Activated naive CD8-positive, alpha-beta T cell treated with anti-CD3 and anti-CD28 coated beads, Interleukin-2, amount 10 ng/mL, durations not matched to agents 7 days and 5 days (primary cell): ENCODE measurements at places on chromosomes 16 and 17. TPM values are rescaled to one million over a fixed set of nuclear protein-coding genes. Genes with fewer than 3 reads are reported as not detected.

DNA sequence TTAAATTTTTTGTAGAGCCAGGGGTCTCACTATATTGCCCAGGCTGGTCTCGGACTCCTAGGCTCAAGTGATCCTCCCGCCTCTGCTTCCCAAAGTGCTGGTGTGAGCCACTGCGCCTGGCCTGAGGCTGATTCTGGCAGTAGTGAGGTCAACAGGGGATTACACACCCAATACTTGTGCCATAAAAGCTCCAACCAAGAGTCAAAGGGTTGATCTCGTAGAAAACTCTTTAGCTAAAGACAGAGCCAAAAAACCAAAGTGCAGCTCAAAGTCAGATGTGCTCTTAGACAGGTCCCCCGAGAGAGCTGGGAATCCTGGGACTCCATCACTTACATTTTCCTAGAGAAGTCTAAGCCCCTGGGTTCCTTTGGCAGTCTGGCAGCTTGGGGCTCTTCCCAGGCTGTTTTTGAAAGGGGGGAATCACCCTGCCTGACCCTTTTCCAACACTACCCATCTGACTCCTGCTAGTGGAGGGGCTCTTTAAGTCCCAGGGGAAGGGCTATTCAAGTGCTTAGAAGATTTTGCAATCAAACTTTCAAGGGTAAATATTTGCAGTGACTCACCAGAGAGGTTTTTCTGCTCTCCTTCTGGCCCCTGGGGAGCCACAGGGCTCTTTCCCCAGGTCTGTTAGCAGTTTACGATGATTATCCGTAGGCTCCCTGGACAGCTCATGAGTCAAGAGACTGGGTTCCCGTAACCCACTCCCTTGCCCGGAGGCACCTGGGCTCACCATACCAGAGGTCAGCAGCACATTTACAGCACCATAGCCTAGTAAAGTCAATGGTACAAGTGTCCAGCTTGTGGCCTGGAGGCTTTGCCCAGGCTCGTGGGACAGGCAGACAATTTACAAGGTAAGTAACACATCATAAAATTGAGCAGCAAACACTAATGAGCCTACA lies 408.7 kb downstream of the SLC39A11 start:
- DNase-seq = no peak

DNA sequence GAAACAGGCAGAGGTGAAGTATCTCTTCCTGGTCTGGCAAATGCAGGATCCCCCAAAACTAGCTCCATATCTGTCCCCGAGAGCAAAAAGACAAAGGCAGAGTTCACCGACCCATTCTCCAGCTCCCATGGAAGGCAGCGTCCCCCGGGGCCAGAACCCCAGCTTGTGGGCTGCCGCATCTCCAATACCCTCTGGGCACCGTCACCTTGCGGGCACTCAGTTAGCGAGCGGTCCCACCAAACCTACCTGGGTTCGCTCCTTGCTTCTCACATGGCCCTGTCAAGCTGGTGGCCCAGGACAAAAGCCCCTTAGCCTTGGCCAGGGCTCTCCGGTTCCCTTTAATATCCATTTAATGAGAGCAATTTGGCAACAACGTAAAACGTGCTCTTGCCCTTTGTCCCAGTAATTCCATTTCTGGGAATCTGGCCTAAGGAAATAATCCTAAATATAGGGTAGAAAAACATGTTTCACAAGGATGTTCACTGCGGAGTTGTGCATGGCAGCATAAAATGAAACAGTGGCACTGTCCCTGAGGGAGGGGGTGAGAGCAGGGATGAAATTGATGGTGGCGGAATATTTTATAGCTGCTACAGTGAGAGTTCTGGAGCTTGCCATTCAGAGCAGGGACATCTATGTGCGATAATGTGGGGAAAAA lies 157.1 kb downstream of the CMIP start:
- no peak for DNase-seq

GRCh38 chr16:73725156-73725555 lies 571.5 kb upstream of the PSMD7 start:
- DNase-seq = no peak

DNA sequence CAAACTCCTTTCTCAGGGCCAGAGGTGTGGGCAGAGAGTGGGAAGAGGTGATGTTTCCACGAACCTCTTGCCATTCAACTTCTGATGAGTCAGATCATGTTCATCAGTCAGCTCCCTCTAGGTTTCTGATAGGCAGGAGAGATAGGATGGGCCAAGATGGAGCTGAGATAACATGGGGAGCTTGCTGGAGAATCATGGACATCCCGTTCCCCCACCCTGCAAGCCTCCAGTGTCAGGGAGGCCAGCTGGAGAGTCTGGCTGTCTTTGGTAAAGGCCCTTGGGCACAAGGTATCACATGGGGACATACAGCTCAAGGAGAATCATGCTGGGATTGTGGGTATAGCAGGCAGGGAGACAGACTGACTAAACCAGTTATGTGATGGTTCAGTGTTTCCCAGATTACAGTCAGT lies 136.0 kb upstream of the IRX3 start:
- no peak for DNase-seq

DNA sequence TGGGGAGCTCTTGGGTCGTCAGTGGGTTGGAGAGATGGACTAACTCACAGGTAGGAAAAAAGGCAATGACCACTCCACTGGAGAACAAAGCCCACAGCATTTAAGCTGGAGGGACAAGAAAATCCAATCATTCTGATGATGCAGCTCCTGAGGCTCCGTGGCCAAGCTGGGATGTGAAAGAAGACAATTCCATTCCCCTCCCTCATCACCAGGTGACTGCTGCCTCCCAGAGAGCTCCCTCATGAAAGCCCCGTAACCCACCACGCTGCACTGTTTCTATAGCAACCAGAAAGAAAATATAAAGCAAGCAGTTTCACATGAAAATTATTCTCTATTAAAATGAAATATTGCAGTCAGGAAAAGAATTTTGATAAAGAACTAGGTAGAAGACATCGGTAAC lies 15.2 kb downstream of the ANKRD11 start:
- no peak for DNase-seq

GRCh38 chr16:82700541-82701235 lies 73.9 kb downstream of the CDH13 start:
- DNase-seq = no peak

DNA sequence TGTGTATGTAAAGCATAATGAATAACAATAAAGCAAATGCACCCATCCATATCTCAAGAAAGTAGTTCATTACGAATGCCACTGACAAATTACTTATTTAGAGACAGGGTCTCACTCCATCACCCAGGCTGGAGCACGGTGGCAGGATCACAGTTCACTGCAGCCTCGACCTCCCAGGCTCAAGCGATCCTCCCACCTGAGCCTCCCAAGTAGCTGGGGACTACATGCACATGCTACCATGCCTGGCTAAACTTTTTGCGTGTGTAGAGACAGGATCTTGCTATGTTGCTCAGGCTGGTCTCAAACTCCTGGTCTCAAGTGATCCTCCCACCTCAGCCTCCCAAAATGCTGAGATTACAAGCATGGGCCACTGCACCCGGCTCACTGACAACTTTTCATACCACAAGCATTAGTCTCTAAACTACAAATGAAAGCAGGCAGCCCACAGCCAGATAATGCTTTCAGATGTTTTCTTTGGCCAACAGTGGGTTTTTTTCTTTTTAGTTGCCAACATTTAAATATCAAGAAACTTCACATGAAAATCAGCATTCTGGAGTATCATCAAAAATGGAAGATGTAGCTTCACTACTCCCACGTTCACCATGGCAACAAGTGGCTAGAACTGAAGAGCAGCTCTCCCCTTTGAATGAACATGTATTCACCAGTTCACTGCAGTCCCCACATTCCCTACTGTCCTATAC lies 7.7 kb downstream of the ARHGAP17 start:
- DNase-seq = no peak

GRCh38 chr16:6678586-6678985 lies 654.1 kb upstream of the RBFOX1 start:
- DNase-seq = no peak

- no peak for DNase-seq
Measured at GRCh38 chr17:45282683-45283644, 21.1 kb upstream of the SPATA32 start.

DNA sequence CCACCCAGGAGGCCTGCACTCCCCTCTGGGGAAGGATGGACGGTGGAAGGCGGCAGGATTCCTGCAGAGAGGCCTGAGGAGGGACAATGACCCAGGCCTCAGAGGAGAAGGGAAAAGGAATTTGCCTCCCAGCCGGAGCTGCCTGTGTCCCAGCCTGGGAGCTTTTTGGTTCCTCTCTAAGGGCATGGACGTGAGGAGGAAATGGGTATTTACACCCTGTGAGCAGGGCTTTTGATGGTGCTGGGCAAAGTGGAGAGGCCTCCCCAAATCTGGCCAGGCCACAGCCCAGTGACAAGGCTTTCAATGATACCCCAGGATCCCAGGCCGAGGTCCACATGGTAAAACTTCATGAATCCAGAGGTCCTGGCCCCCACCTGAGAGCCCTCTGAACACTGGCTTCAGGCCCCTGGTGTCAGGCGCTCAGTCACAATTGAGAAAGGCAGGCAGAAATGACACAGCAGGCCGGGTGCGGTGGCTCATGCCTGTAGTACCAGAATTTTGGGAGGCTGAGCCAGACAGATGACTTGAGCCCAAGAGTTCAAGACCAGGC lies 56.0 kb upstream of the DOC2B start:
- no peak for DNase-seq

DNA sequence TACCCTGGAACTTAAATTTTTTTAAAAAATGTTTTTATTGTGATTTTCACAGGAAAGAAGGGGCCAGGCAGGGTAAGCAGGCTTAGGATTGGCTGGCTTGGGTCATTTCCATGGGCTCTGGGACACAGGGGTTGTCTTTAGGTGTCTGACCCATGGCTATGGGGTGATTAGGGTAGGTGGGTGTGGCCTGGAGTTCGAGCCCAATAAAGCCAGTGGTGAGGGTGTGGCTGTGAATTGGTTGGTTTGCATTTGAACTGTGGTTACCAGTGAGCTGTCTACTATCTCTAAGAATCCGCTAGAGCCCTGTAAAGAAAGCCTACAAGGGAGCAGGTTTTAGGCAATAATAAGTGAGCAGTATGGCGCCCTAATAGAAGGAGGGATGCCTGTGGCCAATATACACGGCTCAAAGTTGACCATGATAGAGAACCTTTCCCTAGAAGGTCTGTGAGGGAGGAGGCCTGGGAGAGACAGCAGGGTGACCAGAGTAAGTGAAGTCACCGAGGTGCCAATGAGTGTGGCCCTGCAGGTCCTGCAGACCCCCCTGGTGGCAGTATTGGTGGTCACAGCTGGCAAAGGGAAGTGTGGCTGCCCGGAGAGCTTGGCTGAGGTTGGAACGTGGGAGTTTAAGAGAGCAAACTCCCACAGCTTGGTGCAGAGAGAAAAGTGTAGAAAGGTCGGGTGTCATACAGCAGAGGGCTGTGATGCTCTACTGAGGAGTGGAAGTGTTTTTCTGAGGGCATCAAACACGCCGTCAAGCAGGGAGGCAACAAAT lies 454.0 kb downstream of the WWOX start:
- DNase-seq = no peak

- DNase-seq = no peak
Measured at GRCh38 chr16:88817785-88818574, 6.3 kb upstream of the APRT start.

DNA sequence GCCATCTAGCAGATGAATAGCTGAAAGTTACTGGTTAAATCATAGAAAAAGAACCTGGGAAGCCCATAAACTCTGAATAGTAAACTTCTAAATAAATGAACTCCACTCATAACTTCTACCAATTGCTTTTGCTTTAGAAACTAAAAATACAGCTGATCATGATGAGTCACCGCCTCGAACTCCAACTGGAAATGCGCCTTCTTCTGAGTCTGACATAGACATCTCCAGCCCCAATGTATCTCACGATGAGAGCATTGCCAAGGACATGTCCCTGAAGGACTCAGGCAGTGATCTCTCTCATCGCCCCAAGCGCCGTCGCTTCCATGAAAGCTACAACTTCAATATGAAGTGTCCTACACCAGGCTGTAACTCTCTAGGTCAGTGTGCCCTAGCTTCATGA lies 9.7 kb downstream of the KAT7 start:
- DNase-seq = no peak

GRCh38 chr17:5581655-5582054 lies 2.7 kb downstream of the NLRP1 start:
- DNase-seq = no peak

Gene KRTAP3-1
- not detected for total RNA-seq

Gene PRSS21
- total RNA-seq = 5.6 TPM

Gene LAT
- total RNA-seq = 297 TPM

Gene PLEKHH3
- 0.94 TPM for total RNA-seq

Gene ARSG
- 10.9 TPM for total RNA-seq

Gene MVP
- total RNA-seq = 136 TPM
